Hepatocyte (in vitro differentiated cells): ENCODE measurements at places on chromosomes 2 and 18. TPM values are rescaled to one million over a fixed set of nuclear protein-coding genes. Genes with fewer than 3 reads are reported as not detected.

DNA sequence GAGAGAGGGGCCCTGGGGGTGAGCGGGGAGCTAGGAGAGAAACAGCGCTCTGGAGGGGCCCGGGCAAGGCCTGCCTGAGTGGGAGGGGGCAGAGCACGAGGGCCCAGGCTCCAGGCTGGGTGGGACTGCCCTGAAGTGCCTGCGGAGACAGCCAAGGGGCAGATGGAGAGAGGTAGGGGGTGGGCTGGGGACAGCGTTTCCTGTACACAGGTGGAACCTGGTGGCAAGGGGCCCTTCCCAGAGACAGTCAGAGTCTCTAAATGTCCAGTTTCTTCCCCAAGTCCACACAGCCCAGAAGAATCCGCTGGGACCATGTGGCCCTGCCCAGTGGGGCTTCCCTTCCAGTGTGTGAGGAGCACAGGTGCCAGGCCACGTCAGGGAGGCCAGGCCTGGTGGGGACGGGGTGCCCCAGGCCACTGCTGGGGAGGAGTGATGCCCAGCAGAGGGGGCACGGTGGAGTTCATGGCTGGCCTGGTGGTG lies 1.7 kb upstream of the GPR35 start:
- no peaks in the 10 kb centered on the region for H3K27me3 ChIP-seq
- H3K4me1 ChIP-seq: peaks cover 4% of the 10 kb centered on the region
- no peak overlapping the region for H3K27ac ChIP-seq
- H3K36me3 ChIP-seq: no peaks in the 10 kb centered on the region
- no peak for DNase-seq

- no peak overlapping the region for H3K4me3 ChIP-seq
- no peak overlapping the region for H3K27ac ChIP-seq
- no peaks in the 10 kb centered on the region for H3K4me1 ChIP-seq
- H3K36me3 ChIP-seq: no peaks in the 10 kb centered on the region
- no peaks in the 10 kb centered on the region for H3K27me3 ChIP-seq
Measured at GRCh38 chr18:56823986-56824565, 172.9 kb downstream of the WDR7 start.

DNA sequence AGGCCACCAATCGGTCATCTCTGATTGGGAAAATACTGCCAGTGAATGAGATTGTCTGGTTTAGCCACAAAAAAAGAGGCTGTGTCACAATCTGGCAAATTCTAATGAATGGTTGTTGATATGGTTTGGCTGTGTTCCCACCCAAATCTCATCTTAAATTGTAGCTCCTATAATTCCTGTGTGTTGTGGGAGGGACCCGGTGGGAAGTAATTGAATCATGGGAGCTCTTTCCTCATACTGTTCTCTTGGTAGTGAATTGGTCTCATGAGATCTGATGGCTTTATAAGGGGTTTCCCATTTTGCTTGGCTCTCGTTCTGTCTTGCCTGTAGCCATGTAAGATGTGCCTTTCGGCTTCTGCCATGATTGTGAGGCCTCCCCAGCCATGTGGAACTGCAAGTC lies 838.3 kb downstream of the SLC4A3 start:
- DNase-seq: no peak
- H3K4me3 ChIP-seq: no peak overlapping the region
- H3K4me1 ChIP-seq: peaks cover 6% of the 10 kb centered on the region
- no peak overlapping the region for H3K27ac ChIP-seq
- H3K36me3 ChIP-seq: no peaks in the 10 kb centered on the region

GRCh38 chr2:234931371-234931770 lies 20.4 kb upstream of the SH3BP4 start:
- H3K27ac ChIP-seq: no peak overlapping the region
- no peak for DNase-seq
- no peaks in the 10 kb centered on the region for H3K36me3 ChIP-seq
- H3K27me3 ChIP-seq: no peaks in the 10 kb centered on the region
- H3K4me3 ChIP-seq: no peak overlapping the region

The POTEJ gene
- 0.17 and 0.76 TPM in 2 replicates for total RNA-seq

DNA sequence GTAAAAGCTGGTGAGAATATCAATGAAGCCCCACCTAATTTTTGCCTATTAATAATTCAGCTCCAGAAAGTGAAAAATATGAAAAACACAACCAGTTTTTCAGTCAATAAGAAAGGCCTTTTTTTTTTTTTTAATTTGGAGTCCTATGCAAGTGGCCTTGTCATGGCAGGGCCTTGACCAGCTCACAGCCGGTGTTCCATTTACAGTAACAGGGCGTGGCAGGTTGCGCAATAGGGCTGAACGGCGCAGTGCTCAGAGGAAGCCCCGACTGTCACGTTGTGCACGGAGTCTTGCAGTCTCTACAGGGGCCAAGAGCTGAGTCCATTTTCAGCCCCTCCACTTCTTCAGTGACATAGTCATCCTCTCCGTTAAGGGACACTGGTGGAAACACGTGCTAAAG lies 184.1 kb upstream of the FN1 start:
- DNase-seq: peak; percentile 53
- no peak overlapping the region for H3K4me3 ChIP-seq
- peak overlapping the region; percentile 77 for H3K27ac ChIP-seq
- H3K4me1 ChIP-seq: peaks cover 33% of the 10 kb centered on the region
- no peaks in the 10 kb centered on the region for H3K27me3 ChIP-seq

The C2orf68 gene
- total RNA-seq: 21.6 and 23.1 TPM in 2 replicates

DNA sequence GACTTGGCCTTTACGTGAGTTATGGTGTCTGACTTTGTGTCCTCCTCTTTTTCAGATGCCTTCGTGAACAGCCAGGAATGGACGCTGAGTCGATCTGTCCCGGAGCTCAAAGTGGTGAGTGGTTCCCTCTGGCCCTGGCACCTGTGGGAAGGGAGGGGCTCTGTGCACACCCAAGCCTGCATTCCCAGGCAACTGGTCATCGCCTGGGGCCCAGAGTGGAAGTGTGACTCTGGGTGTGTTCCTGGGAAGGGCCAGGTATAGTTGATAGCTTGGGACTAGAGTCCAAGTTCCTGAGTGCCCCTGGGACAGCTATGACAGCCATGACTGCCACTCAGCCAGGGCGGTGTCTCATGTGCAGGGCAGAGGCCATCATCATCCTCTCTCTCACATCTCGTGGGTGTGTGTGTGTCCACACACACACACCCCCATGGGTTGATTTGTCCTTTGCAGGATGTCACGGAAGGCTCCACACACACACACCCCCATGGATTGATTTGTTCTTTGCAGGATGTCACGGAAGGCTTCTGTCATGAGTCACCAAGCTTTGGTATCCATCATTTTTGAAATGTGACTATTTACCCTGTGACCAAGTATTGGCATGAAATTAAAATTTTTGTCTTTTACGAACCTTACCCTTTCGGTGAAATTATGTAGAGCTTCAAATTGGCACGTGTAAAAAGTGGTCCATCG lies 215.4 kb downstream of the AGAP1 start:
- peaks cover 11% of the 10 kb centered on the region for H3K4me1 ChIP-seq
- H3K27ac ChIP-seq: peak overlapping the region; percentile 97
- DNase-seq: peak; percentile 84
- H3K4me3 ChIP-seq: no peak overlapping the region

- H3K27ac ChIP-seq: no peak overlapping the region
- no peak overlapping the region for H3K4me3 ChIP-seq
- no peaks in the 10 kb centered on the region for H3K27me3 ChIP-seq
- H3K36me3 ChIP-seq: no peaks in the 10 kb centered on the region
- no peaks in the 10 kb centered on the region for H3K4me1 ChIP-seq
Measured at GRCh38 chr2:157523270-157524247, 79.7 kb upstream of the CYTIP start.

The SLC23A3 gene
- 1.4 and 1.5 TPM in 2 replicates for total RNA-seq

DNA sequence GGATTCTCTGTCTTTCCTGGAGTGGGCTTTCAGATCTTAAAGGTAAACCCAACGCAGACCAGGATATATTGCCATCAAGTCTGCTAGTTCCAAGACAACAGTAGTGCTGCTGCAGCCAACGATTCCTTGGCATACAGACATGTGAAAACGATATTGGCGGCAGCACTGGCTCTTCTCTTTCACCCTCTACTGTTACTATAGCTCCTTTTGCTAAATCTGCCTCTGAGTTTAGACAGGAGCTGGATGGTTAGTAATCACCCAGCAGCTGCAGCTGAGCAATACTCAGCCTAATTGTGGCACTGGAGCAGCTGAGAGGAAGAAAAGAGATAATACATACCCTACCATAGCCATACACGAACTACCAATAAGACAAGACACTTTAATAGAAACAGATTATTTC lies 4.0 kb downstream of the YES1 start:
- no peak overlapping the region for H3K27ac ChIP-seq
- H3K27me3 ChIP-seq: no peaks in the 10 kb centered on the region
- H3K36me3 ChIP-seq: no peaks in the 10 kb centered on the region
- DNase-seq: no peak

GRCh38 chr2:72954376-72955227 lies 37.3 kb downstream of the EMX1 start:
- no peak overlapping the region for H3K27ac ChIP-seq
- no peaks in the 10 kb centered on the region for H3K4me1 ChIP-seq
- no peak overlapping the region for H3K4me3 ChIP-seq
- H3K36me3 ChIP-seq: no peaks in the 10 kb centered on the region

DNA sequence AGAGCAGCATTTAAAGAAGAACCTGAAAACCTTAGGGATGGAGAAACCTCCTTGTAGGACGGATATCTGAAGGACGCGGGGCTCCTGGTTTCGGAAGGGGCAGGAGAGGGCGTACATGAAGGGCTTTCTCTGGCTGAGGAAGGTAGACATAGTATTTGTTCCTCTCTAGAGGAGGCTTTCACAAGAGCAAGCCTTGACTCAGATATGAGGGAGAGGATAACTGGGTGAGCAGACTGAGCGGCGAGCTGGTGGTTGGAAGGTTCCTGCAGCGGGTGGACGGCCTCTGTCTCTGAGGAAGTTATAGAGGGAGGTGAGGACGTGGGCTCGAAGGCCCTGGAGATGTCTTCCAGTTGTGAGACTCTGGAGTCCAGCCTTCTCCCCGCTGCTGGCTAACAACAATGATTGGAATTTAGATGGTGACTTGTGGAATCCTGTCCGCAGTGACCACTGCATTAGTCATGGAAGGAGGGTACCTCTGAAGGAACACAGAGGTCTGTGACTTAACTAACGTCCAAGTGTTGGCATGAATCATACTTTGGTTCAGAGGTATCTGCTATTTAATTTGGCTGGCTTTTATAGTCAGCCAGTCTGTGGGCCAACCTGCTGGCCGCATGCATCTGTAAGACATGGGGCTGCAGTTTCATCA lies 80.9 kb downstream of the ASAP2 start:
- no peak overlapping the region for H3K4me3 ChIP-seq
- H3K27me3 ChIP-seq: no peaks in the 10 kb centered on the region
- peak; percentile 24 for DNase-seq
- peaks cover 11% of the 10 kb centered on the region for H3K4me1 ChIP-seq

DNA sequence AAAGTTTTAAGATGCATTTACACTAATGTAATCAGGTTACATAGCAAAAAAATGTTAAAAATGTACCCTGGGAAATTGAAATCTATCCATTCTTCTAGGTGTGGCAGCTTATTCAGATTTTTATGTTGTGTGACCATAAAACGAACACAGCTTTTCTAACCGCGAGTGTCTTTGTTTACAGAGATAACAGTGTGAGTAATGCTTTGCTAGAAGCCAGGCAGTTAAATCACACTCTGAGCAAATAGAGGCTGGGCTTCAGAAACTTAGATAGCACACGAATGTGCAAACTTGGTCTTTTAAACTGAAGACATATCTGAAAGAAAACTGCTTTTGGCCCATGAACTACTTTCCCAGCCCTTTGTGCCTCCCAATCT lies 116.1 kb downstream of the SPTBN1 start:
- no peak overlapping the region for H3K4me3 ChIP-seq
- no peaks in the 10 kb centered on the region for H3K36me3 ChIP-seq
- H3K27me3 ChIP-seq: no peaks in the 10 kb centered on the region
- peak overlapping the region; percentile 96 for H3K27ac ChIP-seq
- peak; percentile 84 for DNase-seq

DNA sequence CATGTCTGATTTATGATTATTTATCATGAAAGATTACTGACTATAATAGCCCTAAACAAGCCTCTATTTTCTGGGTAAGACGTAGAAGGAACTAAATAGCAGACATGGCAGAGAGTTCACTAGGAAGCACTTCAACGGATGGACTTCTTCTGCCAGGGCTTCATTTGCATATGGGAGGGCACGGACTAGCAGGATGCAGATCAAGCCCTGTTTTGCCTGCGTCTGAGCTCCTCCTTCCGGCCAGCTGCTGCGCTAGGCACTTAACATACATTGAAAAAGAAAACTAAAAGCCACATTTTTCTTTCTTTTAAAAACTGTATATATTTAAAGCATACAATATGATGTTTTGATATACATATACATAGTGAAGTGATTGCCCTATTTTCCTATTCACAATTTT lies 340.0 kb upstream of the MEX3C start:
- H3K36me3 ChIP-seq: no peaks in the 10 kb centered on the region
- no peak overlapping the region for H3K27ac ChIP-seq
- no peaks in the 10 kb centered on the region for H3K4me1 ChIP-seq
- peak; percentile 82 for DNase-seq
- no peak overlapping the region for H3K4me3 ChIP-seq
- H3K27me3 ChIP-seq: no peaks in the 10 kb centered on the region

- H3K27me3 ChIP-seq: no peaks in the 10 kb centered on the region
- DNase-seq: no peak
- no peaks in the 10 kb centered on the region for H3K36me3 ChIP-seq
- H3K4me1 ChIP-seq: no peaks in the 10 kb centered on the region
Measured at GRCh38 chr2:4353668-4354067, 650.3 kb downstream of the DCDC2C start.

The CHMP1B gene
- 83.1 and 85.3 TPM in 2 replicates for total RNA-seq

DNA sequence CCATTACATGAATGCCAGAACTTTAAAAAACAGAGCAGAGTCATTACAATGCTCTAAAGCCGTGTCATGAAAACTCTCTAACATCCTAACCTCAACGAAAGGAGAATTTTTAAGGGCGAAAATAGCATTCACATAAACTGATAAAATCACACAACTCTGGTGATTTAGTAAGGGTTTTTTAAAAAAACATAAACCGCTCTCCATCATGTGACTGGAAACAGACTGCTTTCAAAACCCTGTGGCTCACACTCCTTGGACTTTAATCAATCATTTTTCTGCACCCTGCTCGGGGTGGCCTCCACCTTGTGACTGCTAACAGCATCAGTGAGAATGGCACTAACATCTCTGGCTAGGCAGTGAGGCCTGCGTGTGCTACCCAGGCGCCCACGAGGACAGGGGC lies 12.1 kb downstream of the DOCK10 start:
- H3K27me3 ChIP-seq: peaks cover 39% of the 10 kb centered on the region
- no peak for DNase-seq
- no peak overlapping the region for H3K27ac ChIP-seq
- no peak overlapping the region for H3K4me3 ChIP-seq
- H3K36me3 ChIP-seq: no peaks in the 10 kb centered on the region
